ENCODE measurements at places on chromosomes 4 and X. TPM values are rescaled to one million over a fixed set of nuclear protein-coding genes. Genes with fewer than 3 reads are reported as not detected.

The YIPF7 gene
- not detected for polyA plus RNA-seq

The TCEAL7 gene
- polyA plus RNA-seq = not detected

DNA sequence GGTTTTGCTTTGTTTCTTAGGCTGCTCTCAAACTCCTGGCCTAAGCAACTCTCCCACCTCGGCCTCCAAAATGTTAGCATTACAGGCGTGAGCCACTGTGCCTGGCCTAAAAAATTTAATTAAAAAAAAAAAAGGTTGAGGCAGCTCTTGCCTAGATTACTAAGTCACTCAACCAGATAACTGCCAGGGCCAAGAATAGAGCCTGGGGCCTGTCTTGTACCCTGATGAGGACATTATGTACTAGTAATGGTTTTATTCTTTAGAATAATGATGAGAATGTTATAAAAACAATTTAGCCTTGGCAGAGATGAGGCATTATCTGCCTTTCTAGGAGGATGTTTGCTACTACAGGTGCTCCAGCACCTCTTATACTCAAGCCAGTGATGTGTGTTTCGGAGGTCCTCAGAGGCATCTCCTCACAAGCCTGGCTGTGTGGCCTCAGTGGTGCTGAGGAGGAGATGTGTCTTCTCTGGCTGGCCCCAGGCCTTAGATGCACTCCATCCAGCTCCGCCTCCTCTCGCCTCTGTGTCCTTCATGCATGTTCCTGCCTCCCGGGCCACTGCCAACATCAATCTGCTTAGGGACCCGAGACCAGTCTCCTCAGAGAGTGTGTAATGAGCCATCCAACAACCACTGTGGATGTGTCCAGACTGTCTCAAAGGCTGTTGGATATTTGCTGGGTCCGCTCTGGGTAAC lies 337.7 kb upstream of the GATB start:
- no peak for DNase-seq

DNA sequence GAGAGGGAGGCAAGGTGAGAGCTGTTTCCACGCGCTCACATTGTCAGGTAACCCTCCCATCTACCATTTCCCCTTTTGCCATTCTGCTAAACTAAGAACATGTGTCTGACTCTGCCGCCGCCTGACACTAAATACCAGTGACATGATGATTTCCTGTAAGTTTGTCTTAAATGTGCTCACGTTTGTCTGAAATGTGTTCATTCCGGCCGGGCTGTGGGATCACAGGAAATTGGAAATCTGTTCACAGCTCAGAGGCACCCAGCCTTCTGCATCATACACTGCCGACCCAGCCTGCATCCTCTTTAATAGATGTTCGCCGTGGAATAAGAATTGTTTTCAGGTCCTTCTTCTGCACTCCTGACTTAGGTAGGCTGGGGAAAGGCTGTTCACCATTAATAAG lies 336.2 kb upstream of the PPARGC1A start:
- DNase-seq = no peak

- peak; percentile 40 for DNase-seq
Observed at GRCh38 chr4:38757945-38758600, 24.7 kb downstream of the TLR10 start.

The CYTL1 gene
- polyA plus RNA-seq = not detected

DNA sequence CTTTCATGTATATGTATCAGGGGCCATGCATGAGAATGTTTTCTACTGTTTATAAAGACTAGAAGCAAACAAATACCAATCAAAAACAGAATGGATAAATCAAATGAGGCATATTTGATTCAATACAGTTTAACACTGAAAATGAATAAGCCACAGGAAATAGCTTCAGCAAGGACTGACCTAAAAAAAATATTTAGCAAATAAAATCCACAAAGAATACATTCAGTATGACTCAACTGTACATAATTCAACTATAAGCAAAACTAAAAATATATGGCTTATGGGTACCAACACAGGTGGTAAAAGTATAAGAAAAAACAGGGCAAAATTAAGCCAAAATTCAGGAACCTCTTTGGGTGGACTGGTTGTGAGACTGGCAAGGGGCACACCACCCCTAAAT lies 112.9 kb downstream of the KCNIP4 start:
- DNase-seq = no peak

The C4orf50 gene
- not detected for polyA plus RNA-seq

The RASGEF1B gene
- not detected for polyA plus RNA-seq

DNA sequence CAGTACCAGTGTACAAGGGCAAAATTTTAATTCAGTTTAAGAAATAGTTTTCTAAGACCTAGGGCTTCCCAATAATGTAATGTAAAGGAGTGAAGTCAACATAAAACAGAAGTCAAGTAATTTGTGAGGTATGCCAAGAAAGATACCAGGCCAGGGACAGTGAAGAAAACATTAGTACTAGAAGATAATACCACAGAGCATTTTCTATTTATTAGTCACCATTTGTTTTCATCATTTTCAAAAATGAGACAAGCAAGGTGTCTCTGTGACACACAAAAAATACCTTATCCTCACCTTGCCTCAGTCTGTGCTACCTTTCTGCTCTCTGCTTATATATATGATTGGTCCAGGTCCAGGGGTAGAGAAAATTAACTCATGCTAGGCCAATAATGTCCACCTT lies 46.8 kb downstream of the VEGFC start:
- DNase-seq = no peak

The DOCK11 gene
- 5.9 TPM for polyA plus RNA-seq

- no peak for DNase-seq
Observed at GRCh38 chrX:133868682-133869081, 116.7 kb downstream of the GPC3 start.

Measured in A549 (cell line).